ENCODE measurements at places on chromosomes 11 and 22. TPM values are rescaled to one million over a fixed set of nuclear protein-coding genes. Genes with fewer than 3 reads are reported as not detected.

DNA sequence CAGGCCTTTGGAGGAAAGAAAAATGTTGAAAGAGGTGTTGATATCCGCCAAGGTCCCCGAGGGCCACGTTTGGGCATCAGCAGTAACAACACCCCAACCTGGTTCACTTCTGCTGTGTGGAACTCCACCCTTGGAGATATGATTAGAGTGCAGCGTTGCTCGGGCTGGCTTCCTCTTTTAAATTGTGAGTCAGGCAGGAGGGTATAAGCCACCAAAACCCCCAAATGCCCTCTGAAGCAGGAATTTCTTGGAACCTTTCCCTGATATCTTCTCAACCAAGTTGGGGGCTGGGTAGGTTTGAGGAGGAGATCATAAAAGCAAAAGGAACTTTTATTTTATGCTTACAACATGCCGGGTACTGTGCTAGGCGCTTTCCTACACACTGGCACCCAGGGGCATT lies 6.4 kb upstream of the C11orf96 start:
- H3K4me3 ChIP-seq, result no peak overlapping the region
- H3K36me3 ChIP-seq, result no peaks in the 10 kb centered on the region
- peaks cover 28% of the 10 kb centered on the region for H3K4me1 ChIP-seq
- no peaks in the 10 kb centered on the region for H3K27me3 ChIP-seq

- no peaks in the 10 kb centered on the region for H3K27me3 ChIP-seq
- H3K36me3 ChIP-seq, result no peaks in the 10 kb centered on the region
These were observed at the start of gene APOL3 for GRCh38 chr22:36160499-36160942. APOL3 (minus strand) TSS chr22:36160755; CDS start chr22:36149055, 11,700 bp downstream.

Gene NELL1
- total RNA-seq, result 0.12 TPM

Gene NCF4
- total RNA-seq, result 41.5 TPM

GRCh38 chr22:20401376-20402014 lies 7.5 kb downstream of the ZNF74 start:
- DNase-seq, result no peak
- no peaks in the 10 kb centered on the region for H3K36me3 ChIP-seq
- H3K27me3 ChIP-seq, result no peaks in the 10 kb centered on the region
- H3K27ac ChIP-seq, result no peak overlapping the region
- no peak overlapping the region for H3K4me3 ChIP-seq

- H3K36me3 ChIP-seq, result peaks cover 31% of the 10 kb centered on the region
- no peak overlapping the region for H3K27ac ChIP-seq
- no peaks in the 10 kb centered on the region for H3K27me3 ChIP-seq
- DNase-seq, result no peak
- H3K4me3 ChIP-seq, result no peak overlapping the region
These were observed 9.6 kb downstream of the NAGA start for GRCh38 chr22:42061041-42061440.

Gene MMP12
- total RNA-seq, result 16.9 TPM

- DNase-seq, result peak; percentile 57
- no peak overlapping the region for H3K4me3 ChIP-seq
- no peaks in the 10 kb centered on the region for H3K4me1 ChIP-seq
- H3K27ac ChIP-seq, result no peak overlapping the region
- H3K36me3 ChIP-seq, result no peaks in the 10 kb centered on the region
These were observed 94.2 kb upstream of the TBCEL start for GRCh38 chr11:120929664-120930154.

Gene DEUP1
- 1.9 TPM for total RNA-seq

DNA sequence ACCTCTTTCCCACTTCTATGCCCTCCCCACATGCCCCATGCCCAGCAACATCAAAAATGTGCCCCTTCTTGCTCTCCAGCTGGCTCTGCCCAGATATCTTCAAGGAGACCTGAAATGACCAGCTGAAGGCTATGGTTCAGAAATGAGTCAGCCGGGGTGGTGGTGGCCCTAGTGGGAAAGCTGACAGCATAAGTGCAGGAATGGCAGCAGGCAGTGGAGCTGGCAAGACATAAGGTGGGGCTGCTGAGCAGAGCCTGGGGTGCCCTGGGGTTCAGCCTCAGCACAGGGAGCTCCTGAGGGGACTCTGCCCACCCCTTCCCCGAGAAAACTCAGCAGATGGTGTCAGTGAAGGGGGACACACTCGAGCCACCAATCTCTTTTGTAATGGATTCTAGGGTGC lies 593.4 kb downstream of the BUD13 start:
- H3K4me3 ChIP-seq, result no peak overlapping the region
- peaks cover 13% of the 10 kb centered on the region for H3K4me1 ChIP-seq
- H3K27me3 ChIP-seq, result no peaks in the 10 kb centered on the region
- no peak for DNase-seq
- H3K36me3 ChIP-seq, result no peaks in the 10 kb centered on the region
- no peak overlapping the region for H3K27ac ChIP-seq

Gene ISX
- not detected for total RNA-seq

Gene SRPRA
- 145 TPM for total RNA-seq

GRCh38 chr22:43179911-43180195 lies 7.1 kb downstream of the TTLL12 start:
- DNase-seq, result no peak
- H3K4me3 ChIP-seq, result no peak overlapping the region
- peaks cover 34% of the 10 kb centered on the region for H3K36me3 ChIP-seq
- no peaks in the 10 kb centered on the region for H3K4me1 ChIP-seq
- H3K27me3 ChIP-seq, result no peaks in the 10 kb centered on the region

GRCh38 chr11:74822170-74822569 lies 73.5 kb downstream of the RNF169 start:
- peak; percentile 23 for DNase-seq
- no peak overlapping the region for H3K4me3 ChIP-seq
- H3K36me3 ChIP-seq, result peaks cover 7% of the 10 kb centered on the region
- H3K4me1 ChIP-seq, result peaks cover 8% of the 10 kb centered on the region

Data from lung (tissue), 17 donors.